ENCODE measurements at places on chromosomes 4 and X.

DNA sequence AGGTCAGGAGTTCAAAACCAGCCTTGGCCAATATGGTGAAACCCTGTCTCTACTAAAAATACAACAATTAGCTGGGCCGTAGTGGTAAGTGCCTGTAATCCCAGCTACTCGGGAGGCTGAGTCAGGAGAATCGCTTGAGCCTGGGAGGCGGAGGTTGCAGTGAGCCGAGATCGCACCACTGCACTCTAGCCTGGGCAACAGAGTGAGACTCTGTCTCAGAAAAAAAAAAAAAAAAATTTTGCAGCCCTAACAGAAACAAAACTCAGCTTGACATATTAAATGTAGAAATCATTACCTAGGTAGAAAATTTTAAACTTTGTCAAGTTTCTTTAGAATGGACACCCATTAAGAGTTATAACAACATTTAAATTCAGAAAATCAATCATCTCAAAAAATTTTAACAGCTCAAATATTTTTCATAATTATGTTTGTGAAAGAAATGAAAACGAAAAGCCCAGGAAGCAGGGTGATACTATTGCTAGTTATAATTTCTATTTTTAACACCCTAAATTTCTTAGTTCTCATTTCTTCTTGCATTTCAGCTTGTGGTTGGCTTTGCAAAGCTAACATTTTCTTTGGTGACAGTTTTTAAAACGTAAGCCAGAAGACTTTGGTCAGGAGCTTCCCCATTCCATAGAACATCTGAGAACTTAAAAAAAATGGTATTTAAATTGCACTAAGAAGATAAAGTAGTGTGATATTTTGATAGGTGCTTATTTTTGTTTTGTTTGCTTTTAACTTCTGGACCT is 33.3 kb upstream of the RBBP7 start:
- DNase-seq, result no peak

DNA sequence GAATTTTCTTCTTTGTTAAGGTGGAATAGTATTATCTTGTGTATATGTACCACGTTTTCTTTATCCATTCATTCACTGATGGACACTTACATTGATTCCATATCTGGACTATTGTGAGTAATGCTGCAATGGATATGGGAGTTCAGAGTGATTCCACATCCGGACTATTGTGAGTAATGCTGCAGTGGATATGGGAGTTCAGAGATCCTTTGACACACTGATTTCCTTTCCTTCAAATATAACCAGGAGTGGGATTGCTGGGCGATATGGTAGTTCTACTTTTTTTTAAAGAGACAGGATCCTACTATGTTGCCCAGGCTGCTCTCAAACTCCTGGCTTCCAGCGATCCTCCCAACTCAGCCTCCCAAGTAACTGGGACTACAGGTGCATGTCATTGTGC is 12.1 kb downstream of the TMEM156 start:
- DNase-seq, result no peak

DNA sequence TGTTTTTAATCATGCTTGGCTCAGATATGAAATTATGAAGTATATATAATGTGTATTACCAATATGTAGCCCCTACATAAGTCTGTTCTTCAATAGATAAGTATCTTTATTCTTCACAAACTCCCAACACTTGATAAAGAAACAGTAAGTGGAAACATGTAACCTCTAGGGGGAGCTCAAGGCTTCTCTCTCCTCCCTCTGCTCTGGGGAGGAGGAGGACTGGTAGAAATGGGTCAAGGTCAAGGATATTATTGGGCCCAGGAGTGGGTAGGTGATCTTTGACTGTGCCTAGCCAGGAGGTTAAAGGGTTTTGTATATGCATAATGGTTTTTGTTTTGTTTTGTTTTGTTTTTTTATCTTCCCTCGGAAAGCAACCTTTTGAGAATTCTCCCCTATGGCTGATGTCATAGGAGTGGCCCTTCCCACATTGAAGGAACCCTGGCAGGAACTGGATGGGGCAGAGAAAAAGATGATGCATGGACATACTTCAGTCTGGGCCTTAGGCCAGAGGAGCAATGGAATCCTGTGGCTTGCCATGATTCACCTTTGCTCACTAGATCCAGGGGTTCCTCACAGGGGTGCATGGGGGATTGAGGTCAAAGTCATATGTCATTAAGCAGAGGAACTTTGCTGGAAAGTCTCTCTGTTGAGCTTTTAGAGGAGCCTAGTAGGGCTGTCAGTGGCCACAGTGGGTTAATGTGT is 460.3 kb downstream of the MID1IP1 start:
- DNase-seq, result peak; percentile 28

- no peak for DNase-seq
Measured at GRCh38 chrX:13140007-13140406, 95.6 kb upstream of the FAM9C start.

DNA sequence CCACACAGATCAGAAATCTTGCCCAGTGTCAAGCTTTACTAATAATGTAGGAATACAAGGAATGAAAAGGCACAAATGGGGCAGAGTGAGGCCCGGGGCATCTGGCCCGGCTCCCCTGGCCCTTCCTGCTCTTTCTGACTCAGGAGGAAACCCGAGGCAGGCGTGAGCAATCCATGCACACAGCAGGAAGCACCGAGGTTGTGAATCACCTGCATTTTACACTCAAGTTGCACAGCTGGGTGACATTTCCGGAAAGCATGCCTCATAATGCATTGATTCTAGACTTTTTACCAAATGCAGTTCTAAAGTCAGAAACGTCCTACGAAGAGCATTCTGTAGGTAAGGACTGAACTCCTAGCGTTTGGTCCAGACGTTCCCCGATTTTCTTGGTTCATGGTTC is 38.9 kb downstream of the PRIMPOL start:
- no peak for DNase-seq

DNA sequence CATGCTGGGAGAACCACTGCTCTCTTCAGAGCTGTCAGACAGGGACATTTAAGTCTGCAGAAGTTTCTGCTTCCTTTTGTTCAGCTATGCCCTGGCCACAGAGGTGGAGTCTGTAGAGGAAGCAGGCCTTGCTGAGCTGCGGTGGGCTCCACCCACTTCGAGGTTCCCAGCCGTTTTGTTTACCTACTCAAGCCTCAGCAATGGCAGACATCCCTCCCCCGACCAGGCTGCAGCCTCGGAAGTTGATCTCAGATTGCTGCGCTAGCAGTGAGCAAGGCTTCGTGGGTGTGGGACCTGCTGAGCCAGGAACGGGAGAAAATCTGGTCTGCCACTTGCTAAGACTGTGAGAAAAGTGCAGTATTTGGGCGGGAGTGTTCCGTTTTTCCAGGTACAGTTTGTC is 118.9 kb downstream of the SLC10A6 start:
- DNase-seq, result no peak

GRCh38 chrX:139750390-139750789 is 42.4 kb upstream of the MCF2 start:
- DNase-seq, result no peak

DNA sequence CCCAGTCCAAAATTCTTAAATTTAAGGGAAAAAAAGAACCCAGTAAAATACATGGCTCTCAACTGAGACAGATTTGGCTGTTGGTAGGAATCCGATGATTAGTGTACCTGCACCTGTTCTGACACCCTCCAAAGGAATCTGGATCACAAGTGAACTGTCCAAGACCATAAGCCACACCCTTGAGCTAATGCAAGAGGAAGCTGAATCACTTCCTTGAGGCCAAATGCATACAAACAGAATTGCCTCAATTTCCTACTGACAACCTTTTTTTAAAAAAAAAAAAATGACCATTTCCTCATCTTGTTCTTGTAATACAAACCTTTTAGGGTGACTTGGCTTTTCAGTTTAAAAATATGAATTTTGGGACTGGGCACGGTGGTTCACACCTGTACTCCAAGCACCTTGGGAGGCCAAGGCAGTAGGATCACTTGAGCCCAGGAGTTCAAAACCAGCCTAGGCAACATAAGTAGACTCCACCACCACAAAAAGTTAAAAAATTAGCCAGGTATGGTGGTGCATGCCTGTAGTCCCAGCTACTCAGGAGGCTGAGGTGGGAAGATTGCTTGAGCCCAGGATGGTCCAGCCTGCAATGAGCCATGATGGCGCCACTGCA is 10.7 kb upstream of the FBXL5 start:
- no peak for DNase-seq

- DNase-seq, result no peak
Measured at GRCh38 chrX:150769408-150769807, 76.2 kb downstream of the MTMR1 start.

- peak; percentile 23 for DNase-seq
Measured at GRCh38 chrX:47723689-47724088, 64.7 kb upstream of the UXT start.

DNA sequence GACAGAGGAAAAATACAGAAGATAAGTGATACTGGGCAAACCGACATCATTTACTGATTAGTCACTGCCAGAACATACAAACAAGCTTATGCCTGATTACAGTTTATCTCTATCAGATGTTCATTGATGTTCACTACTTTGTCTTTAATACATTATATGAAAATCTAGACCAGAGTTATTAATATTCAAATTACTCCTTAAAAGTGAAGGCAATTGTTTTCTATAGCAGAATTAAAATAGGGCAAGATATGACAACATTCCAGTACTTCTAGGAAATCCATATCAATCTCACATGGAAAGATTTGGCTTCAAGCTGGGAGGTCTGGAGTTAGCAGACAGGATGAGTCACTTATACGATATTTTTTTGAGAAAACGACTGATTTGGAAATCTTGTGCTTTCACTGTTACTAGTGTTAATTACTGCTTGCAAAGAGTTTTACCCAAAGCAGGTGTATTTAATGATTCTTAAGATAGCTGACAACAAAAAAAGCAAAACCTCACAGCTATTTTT is 31.8 kb downstream of the HPGD start:
- no peak for DNase-seq

GRCh38 chrX:112761242-112762207 is 79.1 kb downstream of the AMOT start:
- no peak for DNase-seq

GRCh38 chr4:2939383-2940243 is 23.6 kb downstream of the NOP14 start:
- DNase-seq, result peak; percentile 9

GRCh38 chr4:78235800-78236199 is 178.7 kb downstream of the FRAS1 start:
- DNase-seq, result no peak

DNA sequence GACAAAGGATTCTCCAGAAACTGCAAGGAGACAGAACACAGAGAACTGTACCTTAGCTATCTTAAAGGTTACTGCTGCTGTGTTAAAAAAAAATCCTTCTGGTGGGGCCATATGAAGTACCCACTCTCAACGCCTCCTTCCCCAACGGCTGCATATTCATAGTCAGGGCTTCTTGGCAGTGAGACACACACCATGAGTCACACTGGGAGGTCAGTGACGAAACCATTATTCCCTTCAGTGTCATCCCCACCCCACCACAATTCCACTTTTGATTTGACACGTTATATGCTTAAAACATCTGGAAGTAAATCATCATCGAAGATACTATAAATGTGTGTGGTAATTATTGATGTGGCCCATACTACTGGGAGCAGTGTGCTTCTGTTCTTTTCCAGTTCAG is 271.5 kb downstream of the LDB2 start:
- DNase-seq, result no peak

GRCh38 chr4:6050551-6050950 is 32.3 kb upstream of the C4orf50 start:
- DNase-seq, result no peak

DNA sequence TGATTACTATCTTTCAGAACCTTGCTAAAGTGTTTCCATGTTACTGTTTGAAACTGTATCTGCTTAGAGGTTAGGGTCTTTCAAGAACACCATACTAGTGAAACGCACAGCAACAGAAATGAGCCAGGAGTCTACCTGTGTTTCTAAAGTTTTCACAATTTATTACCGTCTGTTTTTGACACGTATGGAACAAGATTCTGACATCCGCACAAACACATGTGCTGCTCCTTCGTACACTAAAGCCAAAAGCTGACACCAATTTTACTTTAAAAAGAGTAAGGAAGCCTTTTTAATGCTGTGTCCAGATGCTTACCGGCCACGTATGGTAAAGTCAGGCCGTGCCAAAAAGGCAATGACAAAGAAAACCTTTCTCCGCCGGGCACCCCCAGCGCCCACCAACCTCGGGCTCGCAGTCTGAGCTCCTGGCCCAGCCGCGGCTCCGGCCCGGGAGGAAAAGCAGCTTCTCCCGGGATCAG is 532 bp downstream of the RPS4X start:
- no peak for DNase-seq

DNA sequence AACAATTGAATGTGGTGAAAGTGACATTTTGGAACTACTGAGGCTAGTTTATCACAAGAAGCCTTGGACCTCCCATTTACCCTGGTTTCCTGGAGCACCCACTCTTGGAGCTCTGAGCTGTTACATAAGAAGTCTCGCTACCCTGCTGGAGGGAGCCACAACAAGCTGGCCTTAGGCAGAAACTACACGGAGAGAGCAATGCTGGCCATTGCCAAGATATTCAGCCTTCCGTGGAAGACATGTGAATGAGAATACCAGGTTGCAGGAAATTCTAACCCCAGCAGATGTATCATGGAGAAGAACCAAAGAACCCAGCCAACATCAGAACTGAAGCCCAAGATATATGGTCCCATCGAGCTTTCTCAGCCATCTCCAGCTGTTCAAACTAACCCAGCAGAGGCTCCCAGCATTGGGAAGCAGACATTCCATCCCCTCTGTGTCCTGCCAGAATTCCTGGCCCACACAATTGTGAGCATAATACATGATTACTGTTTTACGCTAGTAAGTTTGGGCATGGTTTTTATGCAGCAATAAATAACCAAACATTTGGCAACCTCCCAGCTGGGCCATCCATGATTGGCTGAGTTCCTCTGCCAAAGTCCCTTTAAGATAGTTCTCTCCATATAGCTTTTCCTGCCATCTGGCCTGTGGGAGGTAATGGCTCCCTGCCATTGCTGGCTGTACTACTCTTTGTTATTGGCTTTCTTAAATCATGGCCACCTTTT is 17.9 kb upstream of the PDE5A start:
- DNase-seq, result no peak

DNA sequence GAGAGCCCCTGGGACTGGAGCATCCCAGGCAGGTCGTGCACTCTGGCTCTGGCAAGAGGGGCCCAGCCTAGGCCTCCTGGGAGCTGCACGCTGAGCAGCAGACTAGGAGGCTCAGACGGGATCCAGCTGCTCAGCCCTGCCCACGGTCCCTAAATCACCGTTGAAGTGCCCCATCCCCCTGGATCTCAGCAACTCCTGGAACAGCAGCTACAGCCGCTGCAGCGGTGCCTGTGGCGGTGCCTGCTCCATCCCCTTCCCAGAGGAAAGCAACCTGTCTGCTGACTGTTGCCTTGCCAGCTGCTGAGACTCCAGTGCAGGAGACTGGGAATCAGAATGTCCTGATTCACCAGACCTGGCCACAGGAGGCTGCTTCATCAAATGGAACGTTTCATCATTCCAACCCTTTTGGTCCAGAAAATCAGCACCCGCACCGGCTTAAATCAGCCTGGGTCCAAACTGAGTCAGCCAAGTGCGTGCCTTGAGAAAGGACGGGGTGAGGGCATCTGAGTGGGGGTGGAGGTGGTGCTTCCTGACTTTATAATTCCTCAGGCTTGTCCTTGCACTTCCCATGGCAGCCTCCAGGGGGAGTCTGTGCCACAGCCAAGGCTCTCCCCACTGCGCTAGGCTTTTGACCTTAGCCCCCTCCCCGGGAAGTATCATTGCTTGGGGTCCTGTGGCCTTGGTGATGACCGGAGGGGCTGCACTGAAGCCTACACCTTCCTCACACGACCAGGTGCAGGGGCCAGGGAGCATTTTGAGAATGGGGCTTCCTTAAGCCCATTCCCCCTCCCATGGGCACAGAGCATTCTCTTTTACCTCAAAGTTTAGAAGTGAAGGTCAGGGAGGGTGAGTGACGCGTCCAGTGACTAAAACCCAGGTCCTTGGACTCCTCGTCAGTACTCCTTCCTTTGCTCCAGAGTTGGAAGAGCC is 6.5 kb downstream of the ZNF185 start:
- DNase-seq, result peak; percentile 80

Data from HAP-1 (cell line).